ENCODE measurements at places on chromosomes 1 and 21.

DNA sequence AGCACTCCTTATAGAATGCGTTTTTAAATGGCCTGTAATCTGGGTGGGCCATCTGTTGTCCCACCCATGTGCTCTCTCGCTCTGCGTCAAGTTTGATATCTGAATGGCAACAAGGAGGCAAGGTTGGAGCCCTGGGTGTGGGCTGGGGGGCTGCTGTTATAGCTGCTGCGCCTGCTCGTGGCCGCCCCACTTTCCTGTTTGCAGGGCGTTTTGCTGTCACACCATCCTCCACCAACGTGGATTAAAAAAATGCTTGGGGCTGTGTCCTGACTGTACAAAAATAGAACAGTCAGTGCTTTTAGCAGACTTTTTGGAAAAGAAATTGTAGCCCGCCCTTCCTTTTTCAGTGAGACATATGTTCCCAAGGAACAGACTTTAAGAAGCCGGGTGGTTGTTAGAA, 25.4 kb downstream of the UMODL1 start:
- no peak for DNase-seq

DNA sequence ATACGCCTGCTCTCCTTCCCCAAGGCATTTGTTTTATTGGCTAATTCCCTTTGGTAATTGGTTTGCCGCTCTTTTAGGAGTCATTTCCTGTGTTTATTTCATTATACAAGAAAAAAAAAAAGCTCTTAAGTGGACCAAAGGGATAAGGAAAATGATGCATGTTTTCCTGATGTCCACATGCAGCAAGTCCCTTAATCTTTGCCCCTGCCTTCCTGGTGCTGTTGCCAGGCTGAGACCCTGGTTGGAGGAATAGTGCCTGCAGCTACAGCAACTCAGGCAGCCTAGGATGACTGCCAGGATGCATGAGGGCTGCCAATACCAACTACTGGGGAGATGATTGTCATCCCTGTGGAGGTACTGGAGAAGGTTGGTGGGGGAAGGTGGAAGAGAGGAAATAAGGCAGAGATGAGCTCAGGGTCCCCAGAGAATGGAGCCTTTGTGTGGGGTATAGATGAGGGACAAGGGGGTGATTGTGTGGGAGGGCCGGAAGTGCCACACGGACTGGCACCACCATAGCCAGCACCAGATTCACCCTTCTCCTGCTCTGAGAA, 6.1 kb upstream of the GATAD2B start:
- no peak for DNase-seq

GRCh38 chr1:19393046-19393445, 80.9 kb downstream of the SLC66A1 start:
- peak; percentile 16 for DNase-seq

DNA sequence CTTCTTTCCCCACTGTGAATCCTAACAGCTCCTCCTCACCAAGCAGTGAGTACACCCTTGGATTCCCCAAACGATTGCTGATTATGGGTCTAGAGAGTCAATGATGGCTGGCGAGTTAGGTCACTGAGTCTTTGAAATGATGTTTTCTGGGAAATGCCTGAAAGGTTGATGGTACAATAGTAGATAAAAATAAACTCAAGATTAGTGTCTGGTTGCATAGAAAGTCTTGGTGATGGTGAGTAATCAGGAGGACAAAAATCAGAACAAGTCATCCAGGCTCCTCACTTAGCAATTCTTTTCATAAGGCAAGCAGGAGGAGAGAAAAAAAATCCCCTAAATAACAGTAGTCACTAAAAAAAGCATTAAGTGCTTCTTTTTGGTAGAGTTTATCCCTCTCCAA, 22.6 kb downstream of the HLX start:
- DNase-seq: no peak

GRCh38 chr1:92736395-92736794, 48.5 kb downstream of the EVI5 start:
- DNase-seq: peak; percentile 44

GRCh38 chr1:203463469-203464062, 12.0 kb upstream of the PRELP start:
- peak; percentile 9 for DNase-seq

DNA sequence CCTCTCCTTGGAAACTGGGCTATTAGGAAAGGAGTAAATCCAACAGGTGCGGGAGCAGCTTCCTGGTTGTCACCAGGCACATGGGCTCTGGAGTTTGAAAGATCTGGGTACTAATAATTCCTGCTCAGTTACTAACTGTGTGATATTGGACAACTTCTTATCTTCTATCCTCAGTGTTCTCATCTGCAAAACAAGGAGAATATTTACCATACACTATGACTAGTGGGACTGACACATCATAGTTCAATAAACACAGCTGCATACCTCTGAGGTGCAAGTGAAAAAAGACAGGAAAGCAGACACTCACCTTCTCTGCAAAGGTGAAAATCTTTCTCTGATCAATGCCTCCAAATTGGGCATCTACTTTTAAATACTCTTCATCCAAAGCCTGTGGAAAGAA, 19.7 kb downstream of the YARS1 start:
- DNase-seq: no peak

GRCh38 chr1:44842486-44842861, 579 bp downstream of the PTCH2 start:
- DNase-seq: no peak

All from GM12865 (cell line).